Activated T-helper 17 cell treated with anti-CD3 and anti-CD28 coated beads, Interleukin-2, amount 50 U/mL, for 72 hours (primary cell): ENCODE measurements at places on chromosomes 4 and X. TPM values are rescaled to one million over a fixed set of nuclear protein-coding genes. Genes with fewer than 3 reads are reported as not detected.

The LRRC66 gene
- 0.34 TPM for total RNA-seq

The SLC9B1 gene
- total RNA-seq = 2.6 TPM

The FRMD7 gene
- total RNA-seq = not detected

The F8A2 gene
- total RNA-seq = not detected

The TNIP3 gene
- total RNA-seq = 7.5 TPM

The SMIM10L2A gene
- total RNA-seq = 0.82 TPM

The SYAP1 gene
- total RNA-seq = 14.7 TPM

The NIPAL1 gene
- 3.9 TPM for total RNA-seq

The NDUFC1 gene
- 34.9 TPM for total RNA-seq

The TEX13D gene
- total RNA-seq = 0.16 TPM

The EGF gene
- total RNA-seq = not detected

The CISD2 gene
- 24.6 TPM for total RNA-seq

The DUX4 gene
- total RNA-seq = not detected

The AFF1 gene
- 80.5 TPM for total RNA-seq

The MAPK10 gene
- total RNA-seq = 0.87 TPM

The EBP gene
- total RNA-seq = 104 TPM

The MAGEB1 gene
- not detected for total RNA-seq

The SLC6A14 gene
- not detected for total RNA-seq

The BANK1 gene
- 0.50 TPM for total RNA-seq

The SYTL5 gene
- 0.26 TPM for total RNA-seq

The LRAT gene
- total RNA-seq = not detected

The BMP2K gene
- total RNA-seq = 13.9 TPM

The BEND4 gene
- 0.32 TPM for total RNA-seq

The CITED1 gene
- not detected for total RNA-seq

The HEPH gene
- total RNA-seq = not detected

The PPP2R2C gene
- total RNA-seq = not detected

The MAGEA6 gene
- total RNA-seq = not detected

The CFP gene
- 3.2 TPM for total RNA-seq

The CTAG1B gene
- total RNA-seq = not detected

The PWWP3B gene
- total RNA-seq = not detected

The TMEM144 gene
- 0.32 TPM for total RNA-seq
